ENCODE measurements at places on chromosomes 3 and 15. TPM values are rescaled to one million over a fixed set of nuclear protein-coding genes. Genes with fewer than 3 reads are reported as not detected.

- no peak for DNase-seq
- no peak overlapping the region for H3K4me3 ChIP-seq
- peaks cover 17% of the 10 kb centered on the region for H3K4me1 ChIP-seq
Measured at GRCh38 chr3:140315955-140316354, 361.9 kb upstream of the TRIM42 start.

GRCh38 chr3:158572766-158573060 lies 1.7 kb downstream of the MLF1 start:
- H3K27ac ChIP-seq = no peak overlapping the region
- no peaks in the 10 kb centered on the region for H3K36me3 ChIP-seq
- peaks cover 28% of the 10 kb centered on the region for H3K4me1 ChIP-seq
- H3K4me3 ChIP-seq = no peak overlapping the region

Gene CCDC39
- 0.44 TPM for total RNA-seq

Gene TEX55
- not detected for total RNA-seq

DNA sequence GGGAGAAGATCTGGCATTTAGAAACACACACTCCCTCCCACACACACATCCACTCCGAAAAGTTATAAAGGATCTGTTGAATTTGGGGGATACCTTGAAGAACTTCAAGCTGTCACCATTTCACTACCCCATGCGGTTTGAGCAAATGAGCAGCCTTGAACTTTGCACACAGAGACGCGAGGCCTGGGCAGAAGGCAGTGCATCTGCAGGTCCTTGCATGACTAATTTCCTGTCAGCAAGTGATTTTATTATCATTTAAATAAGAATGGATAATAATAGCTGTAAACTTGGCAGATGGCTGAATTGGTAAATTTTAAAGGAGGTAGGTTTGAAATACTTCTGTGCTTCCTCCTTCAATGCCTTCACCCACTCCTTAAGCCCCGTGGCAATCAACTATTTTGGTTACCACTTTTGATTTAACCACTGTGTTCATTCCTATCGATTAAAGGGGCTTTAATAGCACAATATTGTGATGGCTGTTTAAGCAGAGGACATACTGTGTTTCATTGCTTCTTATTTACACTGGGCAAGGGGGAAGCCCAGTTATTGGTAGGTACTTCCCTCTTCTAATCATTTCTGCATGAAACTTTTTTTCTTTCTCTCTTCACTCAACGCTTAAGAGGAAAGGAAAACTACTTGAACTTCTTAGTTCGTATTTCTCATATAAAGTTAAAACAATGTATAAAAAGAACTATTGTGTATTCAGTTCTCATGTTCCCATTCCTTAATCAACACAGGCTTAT lies 108.1 kb downstream of the ROBO2 start:
- H3K27me3 ChIP-seq = no peaks in the 10 kb centered on the region
- peak; percentile 24 for DNase-seq
- no peaks in the 10 kb centered on the region for H3K36me3 ChIP-seq
- peak overlapping the region; percentile 82 for H3K27ac ChIP-seq

DNA sequence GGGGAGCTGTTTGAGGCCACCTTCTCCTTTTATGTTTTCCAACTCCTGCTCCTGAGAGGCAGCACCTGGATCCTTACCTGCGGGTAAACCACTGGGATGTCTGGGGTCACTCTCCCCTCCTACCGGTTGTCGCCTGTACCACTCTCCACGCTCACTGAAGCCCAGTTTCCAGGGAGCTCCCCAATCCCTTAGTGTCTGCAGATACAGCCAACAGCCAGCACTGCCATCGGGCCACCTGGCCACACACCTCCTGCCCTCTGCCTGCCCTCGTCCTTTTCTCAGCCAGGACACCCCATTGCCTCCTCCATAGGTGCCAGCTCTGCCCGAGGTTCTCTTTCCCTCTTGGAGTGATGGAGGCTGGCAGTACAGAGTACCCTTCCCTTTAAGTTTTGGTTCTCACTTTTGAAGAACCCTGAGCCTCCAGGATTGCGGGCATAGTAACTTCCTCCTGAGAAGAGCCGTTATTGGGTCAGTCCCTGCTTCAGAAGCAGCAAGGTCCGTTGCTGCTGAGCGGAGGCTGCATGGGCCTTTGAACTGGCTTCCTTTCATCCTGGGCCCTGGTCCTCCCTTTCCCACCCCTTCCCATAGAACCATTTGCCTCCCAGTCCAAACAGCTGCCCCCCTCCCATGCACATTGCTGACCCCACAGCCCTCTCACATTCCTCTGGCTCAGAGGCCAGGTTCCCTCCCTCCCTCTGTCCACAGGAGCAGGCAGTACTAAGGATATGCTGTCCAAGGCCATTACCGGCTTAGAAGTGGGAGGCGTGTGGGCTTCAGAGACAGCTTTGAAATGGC lies 30.9 kb downstream of the ARNT2 start:
- H3K4me1 ChIP-seq = peaks cover 5% of the 10 kb centered on the region
- H3K27me3 ChIP-seq = no peaks in the 10 kb centered on the region
- no peaks in the 10 kb centered on the region for H3K36me3 ChIP-seq
- no peak overlapping the region for H3K27ac ChIP-seq

DNA sequence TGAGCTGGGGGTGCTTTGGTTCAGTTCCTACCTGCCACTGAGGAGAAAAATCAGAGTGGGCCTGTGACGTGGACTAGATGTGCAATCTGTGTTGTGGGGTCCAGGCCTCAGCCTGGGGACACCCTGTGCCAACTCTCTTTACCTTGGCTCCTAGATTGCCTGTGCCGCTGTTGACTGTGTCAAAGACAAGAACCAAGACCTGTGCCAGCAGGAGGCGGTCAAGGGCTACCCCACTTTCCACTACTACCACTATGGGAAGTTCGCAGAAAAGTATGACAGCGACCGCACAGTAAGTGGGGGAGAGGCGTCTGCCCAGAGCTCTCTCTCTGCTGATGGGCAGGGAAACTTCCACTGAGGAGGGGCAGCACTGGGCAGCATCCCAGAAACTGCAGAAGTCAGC lies 40.6 kb upstream of the SEC22A start:
- peaks cover 49% of the 10 kb centered on the region for H3K36me3 ChIP-seq
- no peaks in the 10 kb centered on the region for H3K4me1 ChIP-seq
- no peak overlapping the region for H3K4me3 ChIP-seq
- no peak overlapping the region for H3K27ac ChIP-seq
- peak; percentile 64 for DNase-seq

- H3K4me1 ChIP-seq = peaks cover 17% of the 10 kb centered on the region
- no peaks in the 10 kb centered on the region for H3K27me3 ChIP-seq
- H3K4me3 ChIP-seq = no peak overlapping the region
- no peak for DNase-seq
- 0 out of 2 replicates have a peak overlapping the region, but pooled peaks have one; percentile 0 for H3K27ac ChIP-seq
Measured at GRCh38 chr3:152056481-152056880, 183.0 kb downstream of the SUCNR1 start.

DNA sequence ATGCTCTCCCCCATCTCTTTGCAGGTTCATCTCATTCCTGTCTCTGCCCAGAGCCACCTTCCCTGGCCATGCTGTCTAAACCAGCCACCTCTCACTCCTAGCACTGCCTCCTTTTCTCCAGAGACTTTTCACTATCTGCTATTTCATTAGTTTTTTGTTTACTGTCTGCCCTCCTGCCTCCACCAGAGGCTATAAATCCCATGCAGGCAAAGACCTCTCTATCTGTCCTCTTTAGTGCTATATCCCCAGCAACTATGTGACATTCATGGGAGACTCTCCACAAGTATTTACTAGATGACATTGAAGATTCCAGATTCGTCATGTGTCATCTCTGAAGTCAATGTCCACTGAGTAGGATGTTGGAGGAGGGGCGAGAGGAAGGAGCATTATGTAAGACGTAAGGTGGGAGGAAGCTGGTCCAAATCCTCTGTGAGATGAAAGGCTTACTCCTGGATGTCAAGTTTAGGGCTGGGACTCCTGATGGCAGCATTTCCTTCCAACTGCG lies 3.4 kb upstream of the FAM43A start:
- H3K4me3 ChIP-seq = no peak overlapping the region
- DNase-seq = no peak
- H3K4me1 ChIP-seq = peaks cover 8% of the 10 kb centered on the region
- H3K36me3 ChIP-seq = no peaks in the 10 kb centered on the region
- H3K27ac ChIP-seq = peak overlapping the region; percentile 39
